ENCODE measurements at places on chromosomes 6 and 20.

GRCh38 chr20:59063358-59064213, 21.0 kb upstream of the PRELID3B start:
- DNase-seq: peak; percentile 75

- no peak for DNase-seq
These were observed 275.1 kb upstream of the IMPG1 start for GRCh38 chr6:76347539-76347938.

DNA sequence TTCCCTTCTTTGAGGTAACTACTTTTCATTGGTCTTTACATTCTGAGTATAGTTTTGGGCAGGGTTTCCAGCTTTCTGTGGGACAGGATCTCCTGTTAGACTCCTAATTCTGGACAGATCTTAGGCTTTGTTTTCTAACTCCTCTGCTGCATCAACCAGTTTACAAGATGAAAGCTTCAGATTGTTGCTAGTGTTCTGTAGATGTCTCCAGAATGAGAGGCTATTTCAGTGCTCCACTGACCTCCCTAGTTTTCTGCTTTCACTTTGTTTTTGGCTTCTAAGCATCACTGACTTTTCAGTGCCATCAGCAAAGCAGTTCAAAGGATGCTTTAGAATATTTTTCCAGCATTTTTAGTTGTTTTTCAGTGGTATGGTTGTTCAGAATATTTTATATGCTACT, 101.4 kb downstream of the LIN28B start:
- DNase-seq: no peak

GRCh38 chr20:23341073-23341472, 9.5 kb upstream of the NXT1 start:
- no peak for DNase-seq

GRCh38 chr6:155493026-155493693, 37.5 kb upstream of the NOX3 start:
- no peak for DNase-seq

- no peak for DNase-seq
These were observed 193.3 kb downstream of the PHACTR1 start for GRCh38 chr6:12909833-12910232.

- DNase-seq: no peak
These were observed 469.9 kb upstream of the IRAK1BP1 start for GRCh38 chr6:78397499-78397898.
